Stimulated activated CD4-positive, alpha-beta T cell treated with anti-CD3 and anti-CD28 coated beads, TNF-alpha, amount 100 ng/mL, for 48 hours (primary cell): ENCODE measurements at places on chromosomes 5 and 9.

GRCh38 chr9:86664603-86665002 lies 282.7 kb downstream of the GAS1 start:
- no peak for DNase-seq

- DNase-seq, result no peak
These were observed 9.2 kb upstream of the ERAP1 start for GRCh38 chr5:96816991-96817390.

GRCh38 chr5:151672516-151672915 lies 14.2 kb downstream of the SPARC start:
- DNase-seq, result no peak

GRCh38 chr5:76104027-76104426 lies 20.8 kb downstream of the SV2C start:
- DNase-seq, result no peak

DNA sequence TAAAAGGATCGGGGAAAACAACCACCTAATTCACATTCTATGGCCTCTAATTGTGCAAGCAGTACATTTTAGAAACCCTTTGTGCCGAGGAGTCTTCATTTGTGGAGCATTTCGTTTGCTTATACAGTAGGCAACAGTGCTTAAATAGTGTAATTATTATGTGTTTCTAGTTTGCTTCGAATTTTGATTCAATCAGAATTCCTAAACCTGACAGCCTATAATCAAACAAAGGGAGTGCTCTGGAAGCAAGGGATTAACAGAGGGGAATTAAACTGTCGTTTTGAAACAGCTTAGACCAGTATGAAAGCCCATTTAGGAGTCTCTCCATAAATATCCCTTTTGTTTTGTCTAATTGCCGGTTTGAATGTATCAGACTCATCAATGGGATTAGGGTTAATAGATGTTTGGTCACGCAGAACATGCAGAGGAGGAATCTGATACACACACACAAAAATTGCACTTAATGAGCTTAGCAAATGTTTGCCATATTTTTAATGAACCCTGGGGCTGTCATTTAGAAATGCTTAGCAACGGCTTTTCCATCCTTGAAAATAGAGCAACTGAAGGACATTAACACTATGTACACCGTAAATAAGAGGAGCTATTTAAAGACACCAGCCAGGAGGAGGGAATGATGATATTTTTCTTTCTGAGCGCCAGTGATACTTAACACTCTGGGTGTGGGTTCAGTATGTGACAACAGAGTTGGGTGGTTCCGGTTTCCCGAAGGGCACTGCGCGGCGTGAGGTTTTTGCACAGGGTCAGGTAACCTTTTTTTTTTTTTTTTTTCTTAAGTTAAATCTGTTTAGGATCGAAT lies 404.7 kb downstream of the TLE4 start:
- no peak for DNase-seq

- DNase-seq, result no peak
These were observed 53.1 kb upstream of the DAB2IP start for GRCh38 chr9:121598167-121598964.

DNA sequence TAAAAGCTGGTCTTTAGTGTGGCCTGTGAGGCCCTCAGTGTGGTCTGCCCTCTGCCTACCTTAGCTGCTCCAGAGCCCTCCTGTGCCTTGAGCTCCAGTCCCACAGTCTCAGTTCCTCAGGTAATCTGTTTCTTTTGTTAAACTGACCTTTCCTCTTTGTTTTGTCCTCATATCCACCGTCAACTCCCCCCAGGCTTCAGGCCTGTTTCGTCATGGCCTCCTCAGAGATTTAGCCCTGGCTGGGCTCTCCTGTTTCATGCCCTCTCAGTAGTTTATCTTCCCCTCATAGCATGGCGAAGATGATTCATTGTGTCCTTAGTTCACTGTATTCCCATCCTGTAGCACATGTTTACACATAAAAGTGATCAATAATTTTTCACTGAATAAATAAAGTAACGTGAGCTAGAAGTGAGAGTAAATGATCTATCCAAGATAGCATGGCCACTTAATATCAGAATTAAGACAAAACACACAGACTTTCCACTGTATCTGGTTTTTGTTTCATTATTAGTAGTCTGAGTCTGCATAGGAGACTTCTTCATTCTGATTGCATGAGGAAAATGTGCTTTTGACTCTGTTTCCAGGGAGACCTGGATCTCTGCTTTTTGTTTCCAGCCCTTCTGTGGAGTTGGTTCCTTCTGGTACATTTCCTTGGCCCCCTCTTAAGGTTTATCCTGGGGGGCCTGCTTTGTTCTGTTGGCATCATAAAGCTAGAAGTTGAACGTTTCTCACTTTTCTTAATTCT lies 70.5 kb downstream of the SNX24 start:
- no peak for DNase-seq

GRCh38 chr5:77250021-77250420 lies 39.5 kb downstream of the PDE8B start:
- DNase-seq, result no peak
